Activated CD4-positive, alpha-beta T cell treated with anti-CD3 and anti-CD28 coated beads, Interleukin-2, amount 10 ng/mL, durations not matched to agents 7 days and 5 days (primary cell): ENCODE measurements at places on chromosomes 6 and 20.

GRCh38 chr20:40317156-40317790, 371.8 kb downstream of the MAFB start:
- DNase-seq, result no peak

- no peak for DNase-seq
These were observed 56.6 kb upstream of the ERVFRD-1 start for GRCh38 chr6:11168091-11168635.

DNA sequence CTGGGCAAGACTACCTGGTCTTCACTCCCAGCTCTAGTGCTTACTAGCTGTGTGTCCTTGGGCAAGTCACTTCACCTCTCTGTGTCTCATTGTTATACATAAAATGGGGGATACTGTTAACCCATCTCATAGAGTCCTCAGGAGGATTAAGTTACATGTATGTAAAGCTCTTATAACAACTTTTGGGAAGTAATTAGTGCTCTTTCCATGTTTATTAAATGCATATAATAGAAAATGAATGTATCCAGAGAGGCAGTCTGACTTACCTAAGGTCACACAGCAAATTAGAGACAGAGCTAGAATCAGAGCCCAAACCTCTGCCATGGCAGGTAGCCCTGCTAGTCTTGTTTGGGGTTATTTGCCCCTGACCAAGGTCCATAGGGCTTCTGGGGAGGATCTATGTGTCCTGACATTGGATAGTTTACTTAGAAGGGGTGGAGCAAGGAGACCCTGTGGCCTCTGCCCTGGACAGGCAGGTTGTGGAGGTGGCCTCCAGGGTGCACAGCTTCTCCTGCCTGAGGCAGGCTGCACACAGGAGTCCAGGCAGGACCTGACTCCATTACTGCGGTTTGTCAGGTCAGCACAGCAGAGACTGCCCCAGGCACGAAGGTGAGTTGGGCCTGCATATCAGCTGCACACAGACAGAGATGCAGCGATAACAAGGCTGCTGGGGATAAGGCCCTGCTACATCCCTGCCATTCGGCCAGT, 8.4 kb upstream of the MAPK13 start:
- DNase-seq, result no peak

DNA sequence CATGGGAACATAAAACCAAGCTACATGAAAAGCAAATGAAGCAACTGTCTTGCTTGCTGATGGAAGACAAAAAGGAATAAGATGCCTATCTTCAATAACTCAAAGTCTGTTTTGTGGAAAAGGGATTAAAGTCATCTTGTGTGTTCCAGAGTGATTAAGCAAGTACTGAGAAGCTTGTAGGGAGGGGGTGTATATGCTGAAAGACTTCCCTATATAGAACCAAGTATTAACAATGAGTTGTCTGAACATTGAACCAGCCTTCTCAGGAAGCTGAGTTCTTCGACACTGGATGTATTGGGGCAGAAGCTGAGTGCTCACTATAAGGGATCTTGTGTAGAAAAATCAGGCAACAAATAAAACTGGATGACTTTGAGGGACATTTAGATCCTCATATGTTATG, 451.8 kb downstream of the CD83 start:
- no peak for DNase-seq

- no peak for DNase-seq
These were observed 685.9 kb downstream of the KIF16B start for GRCh38 chr20:15887387-15887786.
